ENCODE measurements at places on chromosomes 1 and 21.

DNA sequence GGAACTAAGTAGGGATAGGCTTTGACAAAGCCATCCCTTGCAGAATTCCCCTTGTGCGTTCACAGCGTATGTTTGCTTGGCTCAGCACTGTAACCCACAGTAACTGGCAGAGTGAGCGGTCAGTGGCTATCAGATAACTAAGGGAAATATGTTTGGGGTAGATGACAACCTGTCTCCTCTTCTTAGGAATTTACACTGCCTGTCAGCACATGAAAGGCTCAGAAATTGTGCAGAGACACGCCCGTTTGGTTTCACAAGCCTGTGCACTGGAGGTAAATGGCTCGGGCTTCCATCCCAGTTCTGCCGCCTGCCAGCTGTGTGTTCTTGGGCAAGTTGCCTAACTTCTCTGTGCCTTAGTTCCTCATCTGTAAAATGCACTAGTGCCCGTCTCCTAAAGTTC, 101.2 kb downstream of the PRDM2 start:
- no peak for ATAC-seq

DNA sequence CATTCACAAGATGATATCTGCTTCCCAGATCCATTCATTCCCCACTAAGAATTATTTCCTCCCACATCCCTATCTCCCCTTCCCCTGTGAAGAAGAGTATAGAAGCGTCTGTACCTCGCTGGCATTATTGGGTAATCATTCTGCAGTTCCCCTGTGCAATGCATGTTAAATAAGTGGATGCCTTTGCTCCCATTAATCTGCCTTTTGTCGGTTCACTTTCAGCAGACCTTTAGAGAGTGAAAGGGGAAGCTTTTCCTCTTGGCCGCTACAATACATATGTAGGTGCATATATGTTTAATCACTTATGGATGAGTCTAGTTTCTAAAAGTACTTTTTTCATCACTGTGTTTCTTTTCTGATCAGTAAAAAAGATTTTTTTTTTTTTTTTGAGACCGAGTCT, 7.0 kb downstream of the CLCN6 start:
- ATAC-seq = no peak

DNA sequence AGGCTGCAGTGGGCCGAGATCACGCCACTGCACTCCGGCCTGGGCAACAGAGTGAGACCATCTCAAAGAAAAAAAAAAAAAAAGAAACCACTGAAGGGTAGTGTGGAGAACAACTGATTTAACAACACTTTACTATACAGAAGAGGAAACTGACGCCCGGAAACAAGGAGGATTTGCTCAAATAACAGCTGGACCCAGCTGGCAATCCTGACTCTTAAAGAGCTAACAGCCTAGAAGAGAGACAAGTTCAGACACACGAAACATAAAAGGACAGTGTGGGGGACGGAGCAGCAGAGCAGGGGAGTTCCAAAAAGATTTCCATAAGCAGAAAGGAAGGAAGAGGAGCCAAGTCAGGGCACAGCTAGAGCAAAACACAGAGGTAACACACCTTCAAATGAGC, 4.4 kb downstream of the ECHDC2 start:
- no peak for ATAC-seq

GRCh38 chr1:7223334-7224080, 438.3 kb downstream of the CAMTA1 start:
- peak; percentile 88 for ATAC-seq

GRCh38 chr1:188295157-188295556, 1466.4 kb downstream of the PLA2G4A start:
- no peak for ATAC-seq

- no peak for ATAC-seq
Measured at GRCh38 chr21:41236352-41236973, 68.5 kb downstream of the BACE2 start.

- no peak for ATAC-seq
Measured at GRCh38 chr1:14570514-14570913, 28.0 kb upstream of the KAZN start.

- no peak for ATAC-seq
Measured at GRCh38 chr1:202241376-202242079, 47.9 kb downstream of the LGR6 start.

DNA sequence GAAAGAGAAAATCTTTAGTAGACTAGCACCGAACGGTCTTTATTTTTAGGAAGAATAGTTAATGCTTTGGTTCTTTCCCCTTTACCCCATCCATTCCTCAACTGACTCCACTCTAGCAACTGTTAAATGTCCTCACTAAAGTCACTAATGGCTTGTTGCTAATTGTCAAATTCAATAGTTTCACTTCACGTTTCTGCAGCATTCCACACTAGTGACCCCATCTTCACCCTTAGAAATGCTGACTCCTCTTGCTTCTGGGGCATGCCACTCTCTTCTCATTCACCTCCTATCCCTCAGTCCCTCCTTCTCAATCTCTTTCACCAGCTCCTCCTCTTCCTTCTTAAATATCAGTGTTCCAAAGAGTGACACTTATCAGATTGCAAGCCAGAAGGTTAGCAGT, 19.4 kb upstream of the CADM3 start:
- ATAC-seq = no peak

DNA sequence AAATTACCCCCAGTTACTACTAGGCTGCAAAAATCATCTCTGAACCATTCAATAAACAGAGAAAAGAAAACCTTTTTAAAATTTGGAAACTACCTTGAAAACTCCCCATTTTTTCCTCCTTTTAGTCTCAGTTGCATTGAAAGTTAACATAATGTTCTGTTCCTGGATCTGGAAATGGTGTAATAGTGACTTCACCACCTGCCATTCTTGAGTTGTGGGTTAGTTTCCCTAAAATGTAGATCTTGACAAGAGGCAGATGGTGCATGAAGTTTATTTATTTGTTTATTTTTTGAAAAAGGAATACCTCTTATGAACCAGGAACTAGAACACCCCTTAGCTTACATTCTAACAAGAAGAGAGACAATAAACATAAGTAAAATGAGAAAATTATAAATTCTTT, 72.8 kb downstream of the ATF6 start:
- no peak for ATAC-seq

DNA sequence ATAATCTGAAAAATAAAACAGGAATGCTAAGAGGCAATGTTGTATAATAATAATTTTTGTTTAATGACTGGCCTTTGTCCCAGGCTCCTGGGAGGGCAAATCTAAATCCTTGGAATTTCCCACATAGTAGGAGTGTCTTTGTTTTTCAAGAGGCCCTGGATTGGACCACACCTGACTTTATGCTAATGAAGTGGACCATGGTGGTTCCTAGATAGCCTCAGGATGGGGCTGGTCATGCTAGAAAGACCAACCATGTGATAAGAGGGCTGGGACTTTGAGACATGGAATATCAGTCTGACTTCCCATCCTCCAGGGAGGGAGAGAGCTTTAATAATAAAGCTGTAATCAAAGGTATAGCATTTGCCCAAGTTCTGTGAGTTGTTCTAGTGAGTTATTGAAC, 138.2 kb upstream of the RAB4A start:
- no peak for ATAC-seq

DNA sequence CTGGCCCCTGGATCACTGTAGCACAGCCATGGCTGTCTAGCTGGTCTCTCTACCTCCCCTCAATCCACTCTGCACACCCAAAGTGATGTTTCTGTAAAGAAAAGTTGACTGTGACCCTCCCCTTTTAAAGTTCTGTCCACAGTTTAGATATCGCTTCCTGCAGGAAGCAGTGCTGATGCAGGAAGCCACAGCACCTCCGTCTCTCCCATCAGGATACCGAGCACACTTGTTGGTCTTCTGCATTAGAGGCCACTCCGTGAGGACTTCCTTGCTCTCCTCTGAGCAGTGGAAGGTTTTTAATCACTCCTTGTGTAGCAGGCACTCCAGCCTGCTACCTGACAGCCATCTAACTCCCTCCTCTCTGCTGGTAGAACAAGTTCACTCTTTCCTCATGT, 69.5 kb downstream of the GADD45A start:
- no peak for ATAC-seq

DNA sequence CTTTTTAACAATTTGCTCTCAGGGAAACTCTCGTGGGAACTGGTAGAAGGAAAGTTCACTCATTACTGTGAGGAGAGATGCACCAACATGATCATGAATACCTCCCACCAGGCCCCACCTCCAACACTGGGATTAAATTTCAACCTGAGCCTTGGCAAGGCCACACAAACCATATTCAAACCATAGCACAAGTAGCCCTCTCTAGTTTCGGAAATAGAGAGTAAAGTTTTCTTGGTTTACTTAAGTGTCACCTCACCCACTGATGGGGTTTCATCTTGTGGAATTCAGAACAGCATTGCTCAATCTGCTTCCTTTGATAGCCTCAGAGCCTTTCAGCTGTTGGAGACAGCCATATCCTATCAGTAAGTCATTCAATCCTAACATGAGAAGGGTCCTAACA, 25.5 kb upstream of the CCSAP start:
- ATAC-seq = no peak

DNA sequence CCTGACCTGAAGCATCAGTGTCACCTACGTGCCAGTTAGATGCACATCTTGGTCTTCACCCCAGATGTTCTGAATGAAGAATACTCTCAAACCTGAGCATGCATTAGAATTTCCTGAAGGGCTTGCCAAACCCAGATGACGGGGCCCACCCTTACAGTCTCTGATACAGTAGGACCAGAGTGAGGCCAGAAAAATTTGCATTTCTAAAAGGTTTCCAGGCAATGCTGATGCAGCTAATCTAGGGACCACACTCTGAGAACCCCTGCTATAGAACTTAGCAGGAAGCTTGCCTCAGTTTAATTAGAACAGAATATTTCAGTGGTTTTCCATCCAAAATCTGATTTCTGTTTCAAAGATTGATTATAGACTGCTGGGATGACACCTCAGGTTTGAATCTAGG, 9.9 kb upstream of the CTBS start:
- ATAC-seq = no peak

DNA sequence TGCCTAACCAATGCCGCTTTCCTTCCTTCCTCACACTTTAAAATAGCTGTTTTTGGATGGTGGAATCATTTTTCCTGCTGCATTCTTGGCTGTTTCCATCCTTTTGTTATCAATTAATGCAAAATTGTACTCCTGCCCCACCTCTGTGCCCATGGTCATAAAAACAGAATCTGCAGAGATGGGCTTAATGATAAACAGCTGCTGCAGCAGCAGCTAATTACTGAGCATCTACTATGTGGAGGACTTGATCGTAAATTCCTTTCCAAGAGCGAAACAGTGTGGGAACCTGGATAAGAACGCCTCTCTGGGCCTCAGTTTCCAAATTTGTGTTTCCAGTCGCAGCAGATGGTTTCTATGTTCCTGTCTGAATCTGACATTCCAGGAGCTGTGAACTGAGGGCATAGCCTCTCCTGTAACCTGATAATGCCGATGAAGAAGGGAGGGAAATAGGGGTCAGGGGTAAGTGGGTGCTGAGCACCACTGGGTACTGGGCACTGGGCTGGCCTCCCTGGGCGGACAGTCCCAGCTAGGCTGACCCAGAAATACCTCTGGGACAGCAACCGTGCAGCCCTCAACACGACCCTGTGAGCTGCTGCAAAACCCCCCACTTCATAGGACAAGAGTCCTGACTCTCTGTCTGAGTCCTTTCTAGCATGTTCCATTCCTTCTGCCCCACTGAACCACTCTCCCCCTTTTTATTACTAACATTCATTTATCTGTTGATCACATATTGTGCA, 121.7 kb downstream of the DMRTB1 start:
- ATAC-seq = no peak

DNA sequence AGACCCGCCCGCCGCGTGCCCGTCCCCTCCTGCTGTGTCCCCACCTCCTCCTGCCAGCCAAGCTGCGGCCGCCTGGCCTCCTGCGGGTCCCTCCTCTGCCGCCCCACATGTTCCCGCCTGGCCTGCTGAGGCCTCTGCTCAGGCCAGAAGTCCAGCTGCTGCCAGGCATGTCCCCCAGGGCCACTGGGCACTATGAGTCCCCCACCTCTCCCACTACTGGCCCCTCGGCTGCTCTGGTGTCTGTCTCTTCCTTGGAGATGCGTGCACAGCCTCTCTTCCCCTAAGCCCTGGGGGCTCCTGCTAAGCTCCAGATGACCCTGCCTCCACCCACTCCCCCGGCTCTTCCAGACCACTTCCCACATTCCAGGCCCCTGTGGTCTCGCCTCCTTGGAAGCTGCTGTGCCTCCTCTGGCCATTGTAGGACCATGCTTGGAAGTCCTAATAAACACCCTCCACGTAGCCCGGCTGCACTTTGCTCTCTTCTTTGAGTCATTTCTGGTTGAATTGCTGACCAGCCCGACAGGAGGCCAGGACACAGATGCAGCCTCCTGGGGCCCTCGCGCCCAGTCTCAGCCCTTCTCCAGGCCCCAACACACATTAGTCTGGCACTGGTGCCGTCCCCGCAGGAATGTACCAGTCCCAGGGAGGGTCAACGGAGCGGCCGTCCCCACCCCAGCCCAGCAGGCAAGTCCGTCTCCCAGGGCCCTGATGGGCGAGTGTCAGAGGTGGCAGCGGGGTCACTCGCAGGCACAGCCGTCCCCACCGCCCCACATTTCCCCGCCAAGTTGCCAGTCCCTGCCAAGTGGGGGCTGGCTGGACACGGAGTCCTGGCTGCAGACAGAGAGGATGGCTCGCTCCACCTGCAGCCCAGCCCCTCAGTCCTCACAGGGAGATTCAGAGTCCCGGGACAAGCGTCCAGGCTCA, 1.1 kb downstream of the KRTAP10-12 start:
- peak; percentile 23 for ATAC-seq

DNA sequence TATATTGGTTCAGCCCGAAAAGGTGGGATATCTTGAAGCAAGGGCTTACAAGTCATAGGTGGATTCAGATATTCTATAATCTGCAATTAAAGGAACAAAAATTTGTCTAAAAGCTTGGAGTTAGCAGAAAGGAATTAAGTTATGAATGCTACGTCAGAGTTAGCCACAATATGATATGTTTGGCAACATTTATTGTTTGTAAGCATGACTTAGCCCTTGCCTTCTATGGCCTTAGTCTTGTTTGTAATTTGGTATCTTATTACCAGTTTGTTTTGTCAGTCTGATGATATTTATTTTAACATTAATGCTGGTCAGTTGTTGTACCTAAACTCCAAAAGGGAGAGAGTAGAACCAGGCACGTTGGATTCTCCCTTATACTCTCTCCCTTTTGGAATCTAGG, 43.1 kb upstream of the SUCO start:
- no peak for ATAC-seq

DNA sequence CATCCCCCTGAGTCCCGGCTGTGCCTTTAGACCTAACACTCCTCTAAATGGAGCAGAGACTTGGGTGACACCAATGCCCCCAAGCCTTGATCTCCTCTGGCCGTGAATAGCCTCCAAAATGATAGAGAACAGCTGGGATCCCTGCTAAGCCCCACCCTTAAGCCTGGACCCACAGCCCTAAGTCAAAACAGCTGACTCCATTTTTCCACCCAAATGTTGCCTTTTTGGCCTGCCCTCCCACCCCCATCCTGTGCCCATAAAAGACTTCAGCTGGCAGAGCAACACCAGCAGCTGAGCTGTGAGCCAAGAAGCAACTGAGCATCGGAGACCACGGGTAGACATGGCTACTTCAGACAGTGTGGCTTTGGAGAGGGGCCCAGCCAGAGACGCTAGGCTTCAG, 420.8 kb downstream of the NPHP4 start:
- no peak for ATAC-seq

- no peak for ATAC-seq
Measured at GRCh38 chr21:33229099-33229783, 497 bp upstream of the IFNAR2 start.

Measured in SK-N-SH treated with all-trans-retinoic acid at 6 μM for 48 hours (cell line).